Thoracic aorta (tissue), 2 donors: ENCODE measurements at places on chromosomes 1 and 21. TPM values are rescaled to one million over a fixed set of nuclear protein-coding genes. Genes with fewer than 3 reads are reported as not detected.

GRCh38 chr21:16514316-16514715, 784.5 kb downstream of the USP25 start:
- no peak overlapping the region for H3K27ac ChIP-seq
- no peaks in the 10 kb centered on the region for H3K27me3 ChIP-seq
- peaks cover 6% of the 10 kb centered on the region for H3K4me1 ChIP-seq

DNA sequence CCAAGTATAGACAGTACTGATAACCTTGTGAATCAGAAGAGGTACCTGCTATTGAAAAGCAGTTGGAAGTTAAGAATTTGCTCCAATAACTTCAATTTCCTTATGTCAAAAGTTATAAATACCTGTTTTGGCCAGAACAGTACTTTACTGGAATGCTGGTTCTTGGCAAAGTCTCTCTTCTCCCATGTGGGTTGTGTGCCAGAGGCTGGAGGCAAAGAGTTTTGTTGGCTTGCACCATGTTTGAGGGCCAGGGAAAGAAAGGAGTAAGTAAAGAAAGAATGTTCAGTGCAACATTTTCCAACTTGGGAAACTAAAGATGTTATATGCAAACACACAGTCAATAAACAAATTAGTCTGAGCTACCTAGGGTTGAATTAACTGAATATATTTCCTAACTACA, 67.0 kb upstream of the DYNLT5 start:
- no peaks in the 10 kb centered on the region for H3K36me3 ChIP-seq
- no peaks in the 10 kb centered on the region for H3K27me3 ChIP-seq
- peak overlapping the region; percentile 65 for H3K27ac ChIP-seq
- peaks cover 21% of the 10 kb centered on the region for H3K4me1 ChIP-seq
- no peak overlapping the region for H3K4me3 ChIP-seq

S100A11 gene
- total RNA-seq = 210 TPM

- H3K36me3 ChIP-seq = no peaks in the 10 kb centered on the region
- no peaks in the 10 kb centered on the region for H3K4me1 ChIP-seq
- no peak for DNase-seq
- no peak overlapping the region for H3K4me3 ChIP-seq
Observed at GRCh38 chr1:166485620-166486019, 318.8 kb upstream of the FAM78B start.

GRCh38 chr1:116273042-116273783, 99.8 kb upstream of the ATP1A1 start:
- no peak for DNase-seq
- no peak overlapping the region for H3K4me3 ChIP-seq
- no peaks in the 10 kb centered on the region for H3K4me1 ChIP-seq
- no peaks in the 10 kb centered on the region for H3K36me3 ChIP-seq

IFNLR1 gene
- total RNA-seq = 0.14 TPM

GRCh38 chr1:14519976-14520375, 78.5 kb upstream of the KAZN start:
- no peak for DNase-seq
- no peaks in the 10 kb centered on the region for H3K4me1 ChIP-seq
- no peaks in the 10 kb centered on the region for H3K36me3 ChIP-seq
- no peak overlapping the region for H3K27ac ChIP-seq
- H3K4me3 ChIP-seq = no peak overlapping the region

GRCh38 chr1:99663501-99663900, 17.6 kb downstream of the PALMD start:
- H3K27ac ChIP-seq = no peak overlapping the region
- no peaks in the 10 kb centered on the region for H3K36me3 ChIP-seq
- H3K4me1 ChIP-seq = no peaks in the 10 kb centered on the region
- no peaks in the 10 kb centered on the region for H3K27me3 ChIP-seq

SGIP1 gene
- 116 TPM for total RNA-seq

NR1I3 gene
- total RNA-seq = not detected

DNA sequence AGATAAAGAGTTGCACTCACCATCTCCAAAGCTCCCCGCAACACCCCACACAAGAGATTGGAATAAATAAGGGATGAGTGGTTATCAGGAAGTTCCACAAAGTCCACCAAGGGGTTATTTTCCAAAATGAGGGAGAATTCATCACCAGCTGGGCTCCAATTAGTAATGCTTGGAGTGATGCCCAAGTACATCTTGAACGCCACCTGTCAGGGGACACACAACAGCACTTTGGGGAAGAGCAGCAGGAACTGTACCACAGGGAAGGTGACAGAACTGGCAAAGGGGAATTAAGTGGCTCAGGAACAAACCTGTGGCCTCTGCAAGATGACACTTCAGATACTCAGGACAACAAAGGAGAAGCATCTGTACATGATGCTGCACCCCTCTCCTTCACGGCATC, 11.5 kb downstream of the TRAPPC3 start:
- H3K4me3 ChIP-seq = no peak overlapping the region
- no peak for DNase-seq
- no peaks in the 10 kb centered on the region for H3K27me3 ChIP-seq
- H3K4me1 ChIP-seq = peaks cover 40% of the 10 kb centered on the region
- peak overlapping the region; percentile 87 for H3K27ac ChIP-seq
- peaks cover 24% of the 10 kb centered on the region for H3K36me3 ChIP-seq

GRCh38 chr1:177023726-177024125, 140.8 kb downstream of the ASTN1 start:
- H3K27me3 ChIP-seq = no peaks in the 10 kb centered on the region
- no peak overlapping the region for H3K27ac ChIP-seq

SLAMF1 gene
- 1.8 TPM for total RNA-seq

- H3K27me3 ChIP-seq = no peaks in the 10 kb centered on the region
- no peaks in the 10 kb centered on the region for H3K4me1 ChIP-seq
- H3K36me3 ChIP-seq = no peaks in the 10 kb centered on the region
Observed at GRCh38 chr1:89894210-89895201, 73.7 kb downstream of the LRRC8D start.

GRCh38 chr1:47840393-47841190, 156.6 kb downstream of the TRABD2B start:
- H3K27ac ChIP-seq = no peak overlapping the region
- no peaks in the 10 kb centered on the region for H3K27me3 ChIP-seq
- peaks cover 12% of the 10 kb centered on the region for H3K4me1 ChIP-seq

- H3K36me3 ChIP-seq = no peaks in the 10 kb centered on the region
- H3K4me1 ChIP-seq = no peaks in the 10 kb centered on the region
- no peak overlapping the region for H3K27ac ChIP-seq
Observed at GRCh38 chr1:189141056-189141455, 1336.6 kb downstream of the BRINP3 start.

- H3K4me3 ChIP-seq = no peak overlapping the region
- no peak overlapping the region for H3K27ac ChIP-seq
- H3K4me1 ChIP-seq = peaks cover 25% of the 10 kb centered on the region
- H3K27me3 ChIP-seq = no peaks in the 10 kb centered on the region
- no peaks in the 10 kb centered on the region for H3K36me3 ChIP-seq
- no peak for DNase-seq
Observed at GRCh38 chr1:206698011-206698410, 13.3 kb downstream of the MAPKAPK2 start.

GRCh38 chr1:92886886-92887419, 55.1 kb downstream of the RPL5 start:
- no peaks in the 10 kb centered on the region for H3K4me1 ChIP-seq
- H3K27ac ChIP-seq = no peak overlapping the region
- H3K27me3 ChIP-seq = no peaks in the 10 kb centered on the region
- H3K4me3 ChIP-seq = no peak overlapping the region

- DNase-seq = no peak
- no peak overlapping the region for H3K27ac ChIP-seq
- H3K36me3 ChIP-seq = no peaks in the 10 kb centered on the region
- no peaks in the 10 kb centered on the region for H3K27me3 ChIP-seq
Observed at GRCh38 chr1:201276891-201277290, 6.4 kb upstream of the PKP1 start.

C4BPB gene
- 0.54 TPM for total RNA-seq

DNA sequence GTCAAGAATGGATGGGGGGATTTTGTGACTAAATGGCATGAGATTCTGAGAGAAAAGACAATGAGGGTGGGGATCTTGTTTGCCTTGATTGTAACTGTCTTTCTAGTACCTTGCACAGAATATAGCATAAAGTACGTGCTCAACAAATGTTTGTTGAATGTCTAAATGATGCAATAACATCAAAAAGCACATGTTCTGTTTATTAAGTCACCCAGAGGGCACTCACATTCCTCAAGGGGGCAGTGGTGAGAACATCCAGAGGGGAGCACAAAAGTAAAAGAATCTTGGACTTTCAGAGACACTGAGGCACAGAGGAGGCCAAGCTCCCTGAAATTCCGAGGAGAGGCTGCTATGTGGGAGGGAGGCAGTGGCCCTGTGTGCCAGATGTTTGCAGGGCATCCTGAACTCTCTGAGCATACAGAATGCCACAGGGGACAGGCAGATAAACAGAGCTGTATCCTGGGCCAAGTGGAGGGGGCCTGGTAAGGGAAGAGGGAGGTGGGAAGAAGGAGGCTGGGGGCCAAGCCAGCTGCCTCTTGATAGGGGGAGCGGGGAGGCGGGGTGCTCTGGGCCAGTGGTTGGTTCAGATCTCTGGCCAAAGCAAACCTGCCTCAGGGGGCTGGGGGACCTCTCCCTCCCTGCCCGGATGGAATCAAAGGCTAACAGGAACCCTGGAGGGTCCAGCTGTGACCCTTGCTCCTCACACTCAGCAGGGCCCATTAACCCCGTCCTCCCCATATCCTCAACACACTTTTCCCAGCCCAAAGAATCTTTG, 6.5 kb upstream of the ATP1A2 start:
- H3K27ac ChIP-seq = no peak overlapping the region
- H3K4me1 ChIP-seq = peaks cover 11% of the 10 kb centered on the region
- H3K36me3 ChIP-seq = no peaks in the 10 kb centered on the region
- no peak overlapping the region for H3K4me3 ChIP-seq

TFF3 gene
- 3.2 TPM for total RNA-seq
